Ureter (tissue), 1 donor: ENCODE measurements at places on chromosomes 13 and 19. TPM values are rescaled to one million over a fixed set of nuclear protein-coding genes. Genes with fewer than 3 reads are reported as not detected.

POSTN gene
- 69.5 TPM for total RNA-seq

ZNF285 gene
- 6.6 TPM for total RNA-seq

- peak; percentile 75 for DNase-seq
These were observed 2.7 kb upstream of the HNRNPL start for GRCh38 chr19:38852231-38853044.

DNA sequence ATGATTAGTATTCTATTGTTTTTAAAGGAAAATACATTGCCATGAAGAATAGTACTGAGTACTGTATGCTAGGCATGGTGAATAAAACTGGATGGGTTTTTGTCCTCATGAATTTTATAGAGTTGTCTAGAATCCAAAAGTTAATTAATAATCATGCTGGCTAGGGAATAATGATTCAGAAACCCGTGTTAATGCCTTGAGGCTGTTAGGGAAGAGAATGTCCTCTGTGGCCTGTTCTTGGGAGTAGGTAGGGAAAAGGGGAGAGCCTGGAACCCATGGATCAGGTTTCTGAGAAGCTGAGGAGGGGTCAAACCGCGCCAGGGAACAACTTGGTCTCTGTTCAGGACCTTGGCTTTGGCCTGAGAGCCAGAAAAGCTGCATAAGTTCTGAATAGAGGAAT, 1376.3 kb upstream of the SLC10A2 start:
- DNase-seq = no peak

NRTN gene
- 1.0 TPM for total RNA-seq

DNA sequence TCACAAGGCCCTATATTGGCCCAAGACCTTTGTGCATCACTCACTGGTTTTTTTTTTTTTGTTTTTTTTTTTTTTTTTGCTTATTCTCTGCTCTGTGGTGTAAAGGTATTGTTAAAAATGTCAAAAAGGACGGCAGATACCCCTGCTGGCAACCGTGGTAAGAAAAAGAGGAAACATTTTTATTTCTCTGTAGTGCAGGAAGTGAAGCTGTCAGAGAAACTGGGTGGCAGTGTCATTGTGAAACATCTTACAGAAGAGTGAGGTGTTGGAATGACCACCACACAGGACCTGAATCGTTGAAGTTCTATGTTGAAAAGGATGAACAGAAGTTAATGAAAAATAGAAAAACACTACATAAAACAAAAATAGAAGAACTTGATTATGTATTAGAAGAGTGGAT, 346.4 kb downstream of the FGF9 start:
- no peak for DNase-seq

DNA sequence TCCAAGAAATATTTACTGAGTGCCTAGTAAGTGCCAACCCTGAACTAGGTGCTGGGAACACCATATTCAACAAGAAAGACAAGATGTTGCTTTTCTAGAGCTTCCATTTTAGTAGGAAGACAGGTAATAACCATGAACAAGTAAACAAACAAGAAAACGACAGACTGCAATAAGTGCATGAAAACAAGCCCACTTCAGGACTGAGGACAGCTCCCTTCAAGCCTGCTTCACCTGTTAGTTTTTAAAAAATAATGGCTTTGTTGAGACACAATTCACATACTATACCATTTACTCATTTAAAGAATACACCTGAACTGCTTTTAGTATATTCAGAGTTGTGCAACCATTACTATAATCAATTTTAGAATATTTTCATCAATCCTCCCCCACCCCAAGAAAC, 30.4 kb downstream of the CYP4F22 start:
- DNase-seq = no peak

DNA sequence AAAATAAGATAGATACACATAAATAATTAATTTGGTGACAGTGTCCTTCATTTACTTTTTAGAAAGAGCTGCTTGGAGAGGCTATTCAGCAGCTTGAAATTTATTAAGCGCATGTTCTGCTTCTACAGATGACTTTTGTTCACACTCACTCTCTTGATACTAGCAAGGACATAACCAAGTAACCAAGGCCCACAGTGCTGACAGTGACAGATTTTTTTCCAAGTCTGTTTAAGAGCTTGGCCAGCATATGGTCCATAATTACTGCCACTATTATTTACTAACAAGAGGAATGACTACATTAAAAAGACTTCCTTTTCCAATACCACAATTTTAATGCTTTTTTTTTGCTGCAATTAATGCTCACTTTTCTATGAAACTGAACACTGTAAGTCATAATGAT, 673.7 kb upstream of the MIR17HG start:
- no peak for DNase-seq

P2RY11 gene
- total RNA-seq = 25.6 TPM

NLRP5 gene
- not detected for total RNA-seq

GRCh38 chr13:78787190-78787589, 128.2 kb upstream of the OBI1 start:
- no peak for DNase-seq

DNA sequence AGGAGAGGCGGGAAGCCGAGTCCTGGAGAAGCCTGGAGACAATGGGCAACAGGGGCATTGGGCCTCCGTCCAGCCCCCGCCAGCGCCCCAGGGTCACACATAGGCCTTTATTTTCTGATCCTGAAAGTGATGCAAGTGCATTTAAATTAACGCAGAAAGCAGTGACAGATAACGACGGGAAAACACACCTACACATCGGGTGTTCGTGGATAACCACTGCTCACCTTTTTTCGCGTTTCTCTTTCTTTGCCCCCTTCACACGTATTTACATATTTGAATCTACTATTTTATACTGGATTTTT, 30.4 kb upstream of the GRTP1 start:
- DNase-seq = no peak

SKA3 gene
- total RNA-seq = 0.60 TPM
